ENCODE measurements at places on chromosomes 13 and 19.

- DNase-seq = no peak
- H3K27ac ChIP-seq = no peak overlapping the region
- H3K4me3 ChIP-seq = no peak overlapping the region
- H3K4me1 ChIP-seq = no peaks in the 10 kb centered on the region
- H3K27me3 ChIP-seq = no peaks in the 10 kb centered on the region
Observed at GRCh38 chr19:30093966-30094755, 152.1 kb downstream of the URI1 start.

GRCh38 chr13:24033527-24034302 is 126.8 kb upstream of the SPATA13 start:
- H3K36me3 ChIP-seq = no peaks in the 10 kb centered on the region
- H3K27me3 ChIP-seq = peaks cover 28% of the 10 kb centered on the region
- H3K4me1 ChIP-seq = peaks cover 6% of the 10 kb centered on the region
- H3K27ac ChIP-seq = no peak overlapping the region
- DNase-seq = no peak
- H3K4me3 ChIP-seq = no peak overlapping the region

GRCh38 chr19:8311461-8312260 is 3.5 kb upstream of the CD320 start:
- H3K27me3 ChIP-seq = no peaks in the 10 kb centered on the region
- H3K36me3 ChIP-seq = peaks cover 11% of the 10 kb centered on the region
- H3K4me1 ChIP-seq = peaks cover 19% of the 10 kb centered on the region
- no peak overlapping the region for H3K27ac ChIP-seq

- no peak for DNase-seq
- peaks cover 41% of the 10 kb centered on the region for H3K27me3 ChIP-seq
- H3K4me3 ChIP-seq = peak overlapping the region; percentile 54
- H3K4me1 ChIP-seq = peaks cover 5% of the 10 kb centered on the region
- H3K27ac ChIP-seq = no peak overlapping the region
Observed at GRCh38 chr19:5341448-5341820, 822 bp upstream of the PTPRS start.

- peak; percentile 77 for DNase-seq
- peaks cover 59% of the 10 kb centered on the region for H3K4me1 ChIP-seq
- peak overlapping the region; percentile 62 for H3K4me3 ChIP-seq
- H3K27me3 ChIP-seq = peaks cover 4% of the 10 kb centered on the region
- H3K27ac ChIP-seq = peak overlapping the region; percentile 60
Observed at GRCh38 chr19:51546650-51547396, 15.4 kb upstream of the SIGLEC6 start.

DNA sequence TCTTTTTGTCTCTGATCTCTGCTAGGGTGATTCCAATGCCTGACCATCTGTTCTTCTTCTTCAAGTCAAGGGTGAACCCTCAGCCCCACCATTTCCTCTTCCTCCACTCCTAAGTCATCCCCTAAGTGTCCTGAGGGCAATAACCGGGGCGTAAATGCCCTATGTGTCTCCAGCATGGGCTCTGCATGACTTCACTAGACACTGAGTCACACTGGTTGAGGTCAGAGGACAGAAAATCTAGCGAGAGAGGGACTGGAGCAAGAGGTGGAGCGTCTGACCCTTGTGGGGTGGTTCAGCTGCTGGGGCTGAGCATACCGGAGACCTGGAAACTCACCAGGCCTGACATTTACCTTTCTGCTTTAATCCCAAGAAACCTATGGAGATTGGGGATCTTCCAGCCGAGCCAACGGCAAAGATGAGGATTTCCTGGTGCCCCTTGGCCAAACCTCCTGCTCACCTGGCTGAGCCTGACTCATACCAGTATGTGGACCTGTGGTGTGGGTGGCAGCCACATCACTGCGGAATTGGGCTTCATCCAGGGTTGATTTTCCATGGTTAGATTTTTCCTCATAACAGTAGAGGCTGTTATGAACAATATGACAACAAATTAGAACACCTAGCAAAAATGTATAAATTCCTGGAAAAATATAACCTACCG is 26.9 kb downstream of the SCGB2B2 start:
- H3K4me3 ChIP-seq = no peak overlapping the region
- no peak for DNase-seq
- peaks cover 4% of the 10 kb centered on the region for H3K27me3 ChIP-seq
- H3K36me3 ChIP-seq = no peaks in the 10 kb centered on the region
